GM10248 (cell line): ENCODE measurements at places on chromosomes 3 and 15.

GRCh38 chr15:41564286-41564959 is 5.4 kb downstream of the TYRO3 start:
- no peak for DNase-seq

- DNase-seq, result no peak
Observed at GRCh38 chr3:54067055-54067698, 55.2 kb upstream of the CACNA2D3 start.

DNA sequence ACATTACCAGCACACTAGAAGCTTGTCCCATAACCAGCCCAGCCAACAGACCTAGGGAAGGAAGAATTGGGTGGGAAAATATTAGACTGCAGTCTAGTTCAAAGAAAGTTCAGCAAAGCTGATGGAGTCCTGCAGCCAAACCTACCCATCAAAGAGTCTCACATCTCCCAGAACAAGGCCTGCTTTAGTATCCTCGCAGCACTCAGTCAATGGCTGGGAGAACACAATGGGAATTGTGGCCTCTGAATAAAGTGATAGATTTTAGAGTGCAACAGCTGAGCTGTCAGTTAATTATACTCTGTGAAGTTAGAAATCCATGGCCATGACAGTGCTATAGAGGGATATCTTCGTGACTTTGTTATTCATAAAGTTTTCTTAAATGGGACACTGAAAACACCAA is 207.2 kb upstream of the NAALADL2 start:
- DNase-seq, result no peak

- DNase-seq, result no peak
Observed at GRCh38 chr15:66505430-66505811, 295 bp downstream of the ZWILCH start.

DNA sequence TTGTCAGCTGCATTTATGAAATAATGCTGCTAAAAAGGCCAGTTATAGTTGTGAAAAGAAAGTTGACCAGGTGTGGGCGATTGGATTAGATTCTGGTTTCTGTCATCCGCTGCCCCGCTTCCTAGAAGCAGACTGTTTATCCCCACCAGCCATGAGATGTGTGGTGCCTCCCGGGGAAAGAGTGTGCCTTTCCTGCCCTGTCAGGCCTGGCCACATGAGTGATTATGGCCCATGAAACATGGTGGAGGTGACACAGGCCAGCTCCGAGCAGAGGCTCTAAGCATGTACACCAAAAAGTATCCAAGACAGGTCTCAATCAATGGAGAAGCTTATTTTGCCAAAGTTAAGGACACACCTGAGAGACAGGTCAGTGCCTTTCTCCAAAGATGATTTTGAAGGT is 85.4 kb upstream of the ABHD2 start:
- no peak for DNase-seq

- DNase-seq, result no peak
Observed at GRCh38 chr3:98215051-98215450, 48.6 kb downstream of the OR5H15 start.

GRCh38 chr15:80464951-80465625 is 60.9 kb downstream of the ARNT2 start:
- DNase-seq, result no peak

- no peak for DNase-seq
Observed at GRCh38 chr15:94441760-94442159, 210.4 kb downstream of the MCTP2 start.

GRCh38 chr15:51846066-51846462 is 16.6 kb downstream of the TMOD3 start:
- DNase-seq, result no peak

DNA sequence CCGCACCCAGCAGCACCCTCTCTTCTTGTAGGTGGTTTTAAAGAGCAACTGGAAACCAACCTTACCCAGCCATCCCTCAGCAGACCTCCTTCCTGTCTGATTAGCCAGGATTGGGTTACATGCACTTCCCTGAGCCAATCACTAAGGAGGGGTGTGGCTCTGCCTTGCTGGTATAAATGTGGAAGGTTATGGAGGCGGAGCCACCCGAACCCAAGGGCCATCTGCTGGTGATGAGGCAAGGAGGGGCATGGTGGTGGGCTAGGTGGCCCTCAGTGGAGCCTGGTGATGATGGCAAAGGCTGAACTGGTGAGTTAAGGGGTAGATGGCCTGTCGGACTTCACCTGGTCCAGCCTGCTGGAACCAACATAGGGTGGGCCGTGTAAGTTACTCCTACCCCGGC is 39.8 kb downstream of the CCDC33 start:
- DNase-seq, result no peak

DNA sequence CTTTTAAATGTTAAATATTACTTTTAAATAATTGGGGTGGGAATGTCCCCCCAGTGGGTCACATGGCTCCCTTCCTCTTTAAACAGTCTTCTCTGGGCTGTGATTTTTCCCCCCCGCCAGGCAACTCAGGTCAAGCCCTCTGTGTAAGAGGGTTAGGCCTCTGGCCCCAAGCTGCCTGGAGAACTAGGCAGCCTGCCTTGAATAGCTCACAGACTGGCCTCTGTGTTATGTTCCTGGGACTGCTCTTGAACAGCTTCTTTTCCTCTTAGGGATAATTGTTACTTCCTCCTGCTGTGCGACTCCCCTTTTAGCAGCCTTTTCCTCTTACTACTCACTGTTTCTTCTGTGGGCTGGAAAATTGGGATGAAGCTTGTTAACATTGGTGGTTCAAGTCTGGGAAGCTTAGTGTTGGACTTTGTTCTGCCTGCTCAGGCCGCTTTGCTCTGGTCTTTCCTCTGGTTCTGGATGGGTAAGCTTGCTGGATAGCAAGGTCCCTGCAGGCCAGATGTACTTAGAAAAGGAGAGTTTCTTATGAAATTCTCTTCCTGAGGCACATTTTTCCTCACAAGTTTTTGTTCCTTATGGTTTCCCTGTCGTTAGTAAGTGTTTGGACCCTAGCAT is 2.2 kb downstream of the TEX264 start:
- no peak for DNase-seq

GRCh38 chr3:113498221-113499005 is 16.5 kb downstream of the SPICE1 start:
- DNase-seq, result no peak

- no peak for DNase-seq
Observed at GRCh38 chr3:13403213-13403819, 16.8 kb downstream of the NUP210 start.

DNA sequence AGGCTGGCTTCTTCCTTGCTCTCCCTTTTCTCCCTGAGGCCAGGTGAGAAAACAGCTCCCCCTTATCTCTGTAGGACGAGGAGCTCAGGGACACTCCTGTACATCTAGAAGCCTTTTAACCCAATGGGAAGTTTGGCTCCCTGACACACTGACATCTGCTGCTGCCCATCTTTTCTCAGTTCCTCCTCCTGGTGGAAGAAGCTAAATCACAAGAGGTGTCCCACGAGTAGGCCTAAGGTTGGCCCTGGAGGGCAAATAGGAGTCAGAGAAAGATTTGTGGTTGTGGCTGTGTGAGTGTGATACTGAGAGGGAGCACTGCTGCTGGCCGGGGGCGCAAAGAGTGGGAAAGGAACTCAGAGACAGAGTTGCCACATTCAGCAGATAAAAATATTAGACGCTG is 49.5 kb downstream of the ARHGAP31 start:
- DNase-seq, result peak; percentile 46

- no peak for DNase-seq
Observed at GRCh38 chr3:119826711-119827608, 45.1 kb downstream of the NR1I2 start.

DNA sequence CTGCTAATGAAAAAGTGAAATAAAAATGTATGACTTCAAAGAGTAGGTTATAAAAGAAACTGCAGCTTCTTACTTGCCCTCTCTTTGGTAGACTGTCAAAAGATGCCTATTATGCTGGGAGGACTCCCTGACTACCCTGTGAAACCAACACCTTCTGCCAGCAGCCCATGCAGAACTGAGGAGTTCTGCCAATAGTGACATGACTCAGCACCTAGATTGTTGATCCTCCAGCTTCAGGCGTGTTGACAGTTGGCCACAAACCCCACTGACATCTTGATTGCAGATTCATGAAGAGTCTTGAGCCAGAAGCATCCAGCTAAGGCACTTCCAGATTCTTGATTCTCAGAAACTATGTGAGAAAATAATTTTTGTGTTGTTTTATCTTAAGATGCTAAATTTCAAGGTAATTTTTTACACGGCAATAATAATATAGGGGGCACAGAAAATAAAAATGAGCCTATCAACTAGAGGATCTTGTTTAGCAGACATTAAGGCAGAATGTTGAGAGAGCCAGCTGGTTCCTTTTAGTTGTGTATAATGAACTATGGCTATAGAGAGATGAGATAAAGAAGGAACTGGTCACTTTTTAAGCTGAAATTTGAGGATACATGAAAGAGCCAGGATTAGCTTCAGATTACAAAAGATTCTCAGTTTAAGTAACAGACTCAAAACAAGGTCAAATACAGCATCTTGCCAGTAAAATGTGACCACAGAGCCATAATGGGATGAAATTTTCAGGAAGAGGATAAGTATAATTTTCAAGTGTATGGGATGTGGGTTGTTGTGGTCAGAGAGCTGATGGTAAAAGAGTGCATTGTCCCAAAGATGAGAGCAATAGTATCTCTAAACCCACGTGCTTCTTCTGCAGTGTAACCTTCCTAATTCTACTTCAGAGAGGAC is 588.7 kb upstream of the CBLB start:
- DNase-seq, result peak; percentile 35

- DNase-seq, result no peak
Observed at GRCh38 chr3:197573048-197573767, 17.4 kb upstream of the BDH1 start.

DNA sequence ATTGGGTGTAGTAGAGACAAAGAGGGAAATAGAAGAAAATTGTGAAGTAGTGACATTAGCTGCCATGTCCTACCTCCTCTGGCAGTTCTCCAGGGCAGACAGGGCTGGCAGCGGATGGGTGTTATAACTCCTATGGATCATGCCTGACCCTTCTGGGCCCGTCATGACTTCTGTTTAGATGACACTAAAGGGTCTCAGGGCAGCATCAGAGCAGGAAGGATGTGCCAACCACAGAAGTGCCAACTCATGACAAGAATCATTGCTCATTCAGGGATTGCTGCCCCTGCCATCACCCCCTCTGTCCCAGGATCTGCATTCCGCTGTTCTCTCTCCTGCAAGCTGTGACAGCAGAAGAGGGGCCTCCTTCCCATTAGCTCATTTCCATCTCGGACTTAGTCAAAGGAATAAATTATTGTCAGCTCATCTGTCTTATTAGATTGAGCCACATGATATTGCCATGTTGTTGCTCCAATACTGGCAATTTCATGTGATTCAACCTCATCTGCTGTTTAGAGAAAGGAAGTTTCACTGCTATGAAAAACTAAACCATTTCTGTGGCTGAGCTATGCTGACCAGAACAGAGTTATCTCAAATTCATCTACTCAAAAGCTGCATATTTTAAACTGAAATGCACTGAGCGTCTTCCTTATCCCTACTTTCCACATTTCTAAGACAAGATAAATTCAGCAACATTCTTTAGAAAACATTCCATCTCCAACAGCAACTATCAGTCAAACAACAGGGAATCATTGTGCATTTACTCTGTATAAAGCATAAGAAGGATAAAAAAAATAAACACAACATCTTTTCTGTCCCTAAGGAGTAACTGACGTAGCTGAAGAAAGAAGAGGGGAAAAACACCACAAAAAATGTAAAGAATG is 271.6 kb downstream of the FHIT start:
- DNase-seq, result no peak

DNA sequence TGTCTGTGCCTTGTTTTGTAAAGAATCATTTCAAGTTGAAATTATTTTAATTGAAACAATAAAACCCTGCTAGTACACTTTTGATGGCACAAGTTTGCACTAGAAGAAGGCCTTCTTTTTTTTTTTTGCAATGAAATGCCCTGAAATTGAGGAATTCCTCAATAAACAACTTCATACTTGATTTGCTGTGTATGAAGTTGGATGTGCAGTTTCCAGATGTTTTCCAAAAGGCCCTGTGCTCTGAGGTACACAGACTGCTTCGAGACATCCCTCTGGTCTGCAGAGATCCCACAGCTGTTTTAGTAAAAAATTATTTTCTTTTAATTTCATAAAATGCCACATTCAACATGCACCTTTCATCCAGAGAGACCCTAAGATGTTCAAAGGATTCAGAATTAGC is 48.9 kb downstream of the HES1 start:
- no peak for DNase-seq
